ENCODE measurements at places on chromosomes 6 and 20.

DNA sequence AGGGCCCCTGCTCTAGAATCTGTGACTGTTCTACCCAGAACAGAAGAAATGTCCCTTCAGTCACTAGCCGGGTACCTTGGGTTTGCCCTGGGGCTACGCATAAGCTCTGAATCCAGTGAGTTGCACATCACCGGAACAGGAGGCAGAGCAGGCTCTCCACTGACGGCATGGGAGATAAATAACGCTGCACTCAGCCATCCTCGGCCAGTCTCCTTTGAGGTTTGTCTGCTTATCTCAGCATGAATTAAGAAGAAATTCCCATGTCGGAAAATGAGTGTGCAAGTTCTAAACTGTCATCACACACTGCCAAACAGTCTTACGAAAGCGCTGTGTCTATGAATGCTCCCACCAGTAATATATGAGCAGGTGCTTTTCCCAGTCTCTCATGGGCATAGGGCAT, 90.8 kb downstream of the FAM50B start:
- no peak for DNase-seq

- DNase-seq = no peak
Observed at GRCh38 chr20:19767070-19767469, 9.0 kb downstream of the RIN2 start.

- DNase-seq = no peak
Observed at GRCh38 chr6:7008451-7008988, 99.2 kb upstream of the RREB1 start.

DNA sequence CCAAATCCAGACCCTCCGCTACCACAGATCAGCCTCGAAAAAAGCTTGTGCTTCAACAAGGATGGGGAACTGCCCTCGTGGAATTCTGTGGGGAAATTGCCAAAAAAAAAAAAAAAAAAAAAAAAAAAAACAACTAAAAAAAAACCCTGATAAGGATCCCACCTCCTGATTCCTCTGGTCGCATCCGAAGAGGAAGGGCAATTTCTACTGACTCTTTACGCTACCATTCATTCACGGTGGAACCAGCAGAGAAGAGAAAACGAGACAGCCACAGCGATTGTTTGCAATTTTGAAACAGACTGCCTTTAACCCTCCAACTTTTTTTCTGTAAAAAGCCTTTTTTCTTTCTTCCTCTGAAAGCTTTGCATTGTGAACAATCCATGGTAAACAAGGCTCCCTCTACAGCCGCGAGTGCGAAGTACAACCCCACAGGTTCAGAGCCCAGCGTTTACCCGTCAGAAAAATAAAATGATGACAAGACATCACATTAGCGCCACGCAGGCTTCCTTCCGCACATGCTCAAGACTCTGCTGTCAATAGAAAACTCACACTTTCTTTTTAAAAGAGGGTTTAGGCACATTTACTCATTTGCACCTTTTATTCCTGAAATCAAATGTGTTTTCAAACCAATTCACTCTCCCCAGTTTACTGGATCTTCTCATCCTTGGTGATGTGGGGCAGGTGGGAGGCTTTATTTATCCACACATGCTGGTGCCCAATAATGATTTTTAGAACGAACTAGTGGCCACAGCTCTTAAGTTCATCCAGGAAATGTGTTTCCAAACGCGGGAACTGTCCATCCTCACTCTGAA, 100.0 kb downstream of the NOL4L start:
- DNase-seq = peak; percentile 69

DNA sequence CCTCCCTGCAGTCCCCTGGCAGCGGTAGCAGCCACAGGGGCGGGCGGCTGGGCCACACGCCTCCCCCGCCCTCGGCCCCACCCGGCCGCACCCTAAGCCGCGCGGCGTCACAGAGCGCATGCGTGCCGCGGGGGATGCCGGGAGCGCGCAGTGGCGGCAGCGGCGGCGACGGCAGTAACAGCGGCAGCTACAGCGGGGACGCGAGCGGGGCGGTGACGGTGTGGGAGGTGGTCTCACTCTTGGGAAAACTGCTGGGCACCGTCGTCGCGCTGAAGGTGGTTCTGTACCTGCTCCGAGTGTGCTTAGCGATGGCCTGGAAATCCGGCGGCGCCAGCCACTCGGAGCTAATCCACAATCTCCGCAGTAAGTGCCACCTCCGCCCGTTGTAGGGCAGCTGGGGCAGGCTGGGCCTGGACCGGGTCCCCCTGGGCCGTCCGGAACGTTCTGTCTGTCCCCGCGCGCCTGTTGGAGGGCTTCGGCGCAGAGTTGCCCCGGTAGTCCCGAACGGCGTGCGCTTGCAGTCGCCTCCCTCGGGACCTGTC, at the start of gene PCMT1:
Gene PCMT1 (plus strand): TSS at position 148 of the 542 bp plus-strand sequence. CDS start 161 bp downstream, at position 309.
- peak; percentile 85 for DNase-seq

GRCh38 chr6:153602401-153602800, 436.6 kb upstream of the OPRM1 start:
- no peak for DNase-seq

Data from T-helper 1 cell (primary cell).